Sciatic nerve (tissue), 2 donors: ENCODE measurements at places on chromosomes 1 and 21. TPM values are rescaled to one million over a fixed set of nuclear protein-coding genes. Genes with fewer than 3 reads are reported as not detected.
A peak's percentile ranks its signal among the peaks of the same experiment; 100 is the strongest.

DNA sequence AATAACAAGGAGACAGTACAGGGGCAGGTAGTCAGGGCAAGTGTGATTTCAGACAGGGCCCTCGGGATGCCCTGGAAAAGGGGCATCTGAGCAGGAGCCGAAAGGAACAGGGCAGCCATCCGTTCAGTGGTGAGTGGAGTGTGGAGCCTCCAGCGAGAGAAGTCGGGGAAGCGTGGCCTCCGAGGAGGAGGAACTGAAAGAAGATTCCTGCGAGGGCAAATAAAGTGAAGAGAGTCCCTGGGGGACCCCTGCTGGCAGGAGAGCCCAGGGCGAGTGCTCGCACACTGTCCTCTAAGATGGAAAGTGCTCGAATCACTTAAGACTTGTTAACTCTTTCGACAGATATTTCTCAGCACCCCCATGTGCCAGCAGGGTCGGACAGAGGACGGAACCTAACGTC lies 3.5 kb upstream of the UTS2 start:
- DNase-seq, result no peak

- DNase-seq, result peak; percentile 76
Observed at GRCh38 chr1:158145173-158145719, 35.4 kb upstream of the CD1D start.

Gene LMX1A
- total RNA-seq, result 0.22 TPM

GRCh38 chr1:46554597-46555381 lies 3.3 kb upstream of the KNCN start:
- DNase-seq, result no peak

- peak; percentile 25 for DNase-seq
Observed at GRCh38 chr1:53637511-53638359, 101.2 kb downstream of the GLIS1 start.

GRCh38 chr1:155022927-155023236 lies 10.7 kb downstream of the DCST2 start:
- DNase-seq, result no peak
